Skeletal muscle tissue (tissue), 5 donors: ENCODE measurements at places on chromosomes 11 and 22. TPM values are rescaled to one million over a fixed set of nuclear protein-coding genes. Genes with fewer than 3 reads are reported as not detected.

The OR4D9 gene
- total RNA-seq = not detected

The ELMOD1 gene
- total RNA-seq = 6.3 TPM

The MPPED2 gene
- 15.7 TPM for total RNA-seq

The SULT4A1 gene
- under 0.01 TPM for total RNA-seq

The MS4A7 gene
- 5.2 TPM for total RNA-seq

The HEPN1 gene
- total RNA-seq = not detected

The HBG1 gene
- 24.5 TPM for total RNA-seq

The LRRC32 gene
- total RNA-seq = 6.3 TPM

The DDIAS gene
- total RNA-seq = 1.6 TPM

The SLC25A18 gene
- not detected for total RNA-seq

The OR52E1 gene
- total RNA-seq = not detected

The SYT12 gene
- not detected for total RNA-seq

The CD6 gene
- total RNA-seq = under 0.01 TPM

The B4GAT1 gene
- 24.5 TPM for total RNA-seq

The HMGXB4 gene
- total RNA-seq = 9.9 TPM

The FXYD2 gene
- 1.0 TPM for total RNA-seq

The C22orf42 gene
- total RNA-seq = not detected

The OR51F2 gene
- not detected for total RNA-seq

The SMIM35 gene
- not detected for total RNA-seq

The LUZP2 gene
- 2.1 TPM for total RNA-seq

The OR51B2 gene
- not detected for total RNA-seq

The MLC1 gene
- total RNA-seq = 0.52 TPM
